Right forelimb (tissue), 1 donor: ENCODE measurements at places on chromosomes 2 and 18.
A peak's percentile ranks its signal among the peaks of the same experiment; 100 is the strongest.

- no peak for DNase-seq
Measured at GRCh38 chr2:106117882-106118684, 76.0 kb downstream of the UXS1 start.

- no peak for DNase-seq
Measured at GRCh38 chr2:232683368-232683767, 13.8 kb upstream of the GIGYF2 start.

GRCh38 chr2:203603456-203604389 is 68.6 kb upstream of the RAPH1 start:
- DNase-seq = no peak

- DNase-seq = no peak
Measured at GRCh38 chr18:63168287-63168686, 151.3 kb downstream of the BCL2 start.

GRCh38 chr2:14635391-14635871 is 2.9 kb downstream of the LRATD1 start:
- peak; percentile 81 for DNase-seq
